ENCODE measurements at places on chromosomes 6 and 20.

DNA sequence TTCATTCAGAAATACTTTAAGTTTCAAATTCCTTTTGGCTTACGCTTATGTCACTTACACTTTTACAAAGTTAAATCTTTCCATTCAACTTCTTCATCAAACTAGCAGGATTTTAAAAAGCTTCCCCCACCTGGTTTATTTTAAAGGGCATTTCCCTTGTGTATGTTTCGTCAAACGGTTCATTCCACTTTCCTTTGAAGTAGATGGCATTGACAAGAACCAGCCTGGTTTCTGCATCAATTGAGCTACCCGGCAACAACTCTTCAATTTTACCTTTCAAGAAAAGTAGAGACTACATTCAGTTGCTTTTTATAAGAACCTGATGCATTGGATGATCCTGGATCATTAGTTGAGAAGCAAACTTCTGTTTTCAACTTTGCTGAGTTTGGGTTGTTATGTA is 9.8 kb downstream of the SERPINB9 start:
- DNase-seq: no peak

DNA sequence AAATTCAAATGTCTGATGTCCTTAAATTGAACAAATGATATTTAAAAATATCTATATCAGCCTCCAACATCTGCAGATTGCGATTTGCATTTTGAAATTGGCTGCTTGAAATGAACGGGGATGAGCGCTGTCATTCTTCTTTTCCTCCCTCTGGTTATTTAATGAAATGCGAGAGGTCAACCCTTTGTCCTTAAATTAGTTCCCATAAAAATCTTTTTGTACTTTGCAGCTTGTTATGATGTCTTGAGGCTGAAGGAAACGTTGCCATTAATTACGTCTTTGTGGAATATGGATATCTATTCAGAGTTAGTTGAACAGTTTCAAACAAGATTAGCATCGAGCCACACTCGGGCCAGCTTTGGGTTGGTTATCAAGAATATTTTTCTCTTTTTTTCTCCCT is 140.0 kb downstream of the LINC00237 start:
- DNase-seq: no peak

DNA sequence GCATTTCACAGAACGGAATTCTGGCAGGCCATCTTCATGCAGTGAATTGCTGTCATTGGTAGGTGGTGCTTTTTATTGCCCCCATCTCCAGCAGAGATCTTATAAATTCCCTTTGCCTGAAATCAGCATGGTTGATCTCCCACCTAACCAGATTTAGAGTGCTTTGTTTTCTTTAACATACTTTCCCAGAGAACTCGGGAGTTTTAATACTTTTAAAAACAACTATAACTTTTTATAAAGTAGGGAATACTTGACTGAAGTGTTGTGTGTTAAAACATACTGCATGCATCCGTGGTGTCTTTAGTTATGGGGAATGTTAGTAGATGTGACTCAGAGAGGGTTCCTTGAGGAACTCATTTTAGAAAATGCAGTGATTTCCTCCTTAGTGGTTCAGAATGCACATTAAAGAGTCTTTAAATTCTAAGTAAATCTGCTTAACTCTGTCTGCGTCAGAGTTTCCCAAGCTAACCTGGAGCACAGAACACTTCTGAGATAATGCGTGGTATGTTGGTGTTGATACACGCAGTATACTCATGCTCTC is 54.9 kb downstream of the AKAP12 start:
- DNase-seq: no peak

GRCh38 chr6:16244869-16245451 is 6.6 kb downstream of the GMPR start:
- no peak for DNase-seq

GRCh38 chr20:33697129-33697528 is 10.9 kb upstream of the E2F1 start:
- DNase-seq: no peak

DNA sequence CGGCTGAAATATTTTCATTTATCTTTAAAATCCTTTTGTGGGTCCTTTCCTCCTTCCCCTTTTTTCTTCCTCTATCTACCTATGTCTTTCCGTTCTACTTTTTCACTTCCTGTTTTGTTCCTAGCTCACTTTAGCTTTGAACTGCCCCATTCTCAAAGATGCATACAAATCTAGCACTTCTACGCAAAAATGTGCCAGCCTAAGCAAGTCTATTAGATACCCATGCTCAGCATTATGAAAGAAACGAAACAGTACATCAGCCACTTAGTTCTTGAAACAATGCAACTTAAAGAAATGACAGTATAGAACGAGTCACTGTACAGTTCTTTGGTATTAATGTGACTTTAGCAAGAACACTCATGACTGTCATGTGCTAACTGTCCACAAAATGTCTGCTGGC is 47.3 kb upstream of the MARCKS start:
- DNase-seq: no peak

- no peak for DNase-seq
Observed at GRCh38 chr6:158769771-158770432, 49.3 kb downstream of the EZR start.

DNA sequence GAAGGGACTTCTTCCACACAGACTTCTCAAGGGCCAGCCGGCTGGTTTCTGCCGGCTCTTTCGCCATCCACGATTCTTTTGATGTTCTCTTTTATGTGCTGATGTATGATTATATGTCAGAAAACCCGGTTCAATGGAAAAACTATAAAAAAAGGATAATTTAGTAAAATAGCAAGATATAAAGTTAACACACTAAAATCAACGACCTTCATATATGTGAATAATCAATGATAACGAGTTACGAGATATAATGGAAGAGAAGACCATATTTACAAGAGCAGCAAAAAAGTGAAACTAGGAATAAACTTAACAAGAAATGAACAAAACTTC is 540 bp upstream of the ZSCAN12 start:
- no peak for DNase-seq

GRCh38 chr6:49479308-49479970 is 16.3 kb downstream of the CENPQ start:
- DNase-seq: no peak

DNA sequence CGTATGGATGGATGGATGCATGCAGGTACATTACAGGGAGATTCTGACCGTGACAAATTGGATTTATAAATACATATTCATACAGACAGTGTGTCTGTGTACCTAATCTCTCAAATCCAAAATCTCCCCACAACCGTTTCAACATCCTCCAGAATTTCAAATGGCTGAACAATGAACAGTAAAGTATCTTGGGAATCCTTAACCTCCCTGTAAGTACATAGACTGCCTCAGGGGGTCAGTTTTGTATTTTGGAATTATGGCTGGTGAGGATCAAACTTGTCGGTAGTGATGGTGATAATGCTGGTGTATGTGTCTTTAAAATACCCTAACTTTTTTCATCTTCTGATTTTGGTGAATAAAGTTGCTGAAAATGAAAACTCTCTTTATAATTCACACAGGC is 246.2 kb downstream of the FOXC1 start:
- DNase-seq: no peak

- no peak for DNase-seq
Observed at GRCh38 chr6:1313767-1314503, 2.0 kb downstream of the FOXQ1 start.

GRCh38 chr20:47464380-47465101 is 37.1 kb upstream of the NCOA3 start:
- DNase-seq: no peak

GRCh38 chr6:70849348-70850069 is 107.4 kb downstream of the B3GAT2 start:
- DNase-seq: no peak

DNA sequence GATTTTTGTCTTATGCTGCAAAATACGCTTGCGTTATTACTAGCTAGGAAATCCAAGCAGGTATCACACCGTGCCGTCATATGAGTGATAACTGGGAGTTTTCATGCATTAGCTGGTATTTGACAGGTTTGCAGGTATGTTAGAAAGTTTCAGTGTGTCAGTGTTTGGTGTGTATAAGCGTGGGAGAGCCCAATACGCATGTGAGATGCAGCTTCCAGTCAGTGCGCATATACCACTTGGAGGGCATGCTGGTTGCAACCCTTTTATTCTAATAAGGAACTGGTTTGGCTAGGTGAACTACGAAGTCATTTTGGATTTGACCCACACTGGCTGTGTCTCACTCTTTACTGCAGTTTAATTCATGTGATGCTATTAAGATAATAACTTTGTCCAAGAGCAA is 35.1 kb downstream of the JARID2 start:
- no peak for DNase-seq

DNA sequence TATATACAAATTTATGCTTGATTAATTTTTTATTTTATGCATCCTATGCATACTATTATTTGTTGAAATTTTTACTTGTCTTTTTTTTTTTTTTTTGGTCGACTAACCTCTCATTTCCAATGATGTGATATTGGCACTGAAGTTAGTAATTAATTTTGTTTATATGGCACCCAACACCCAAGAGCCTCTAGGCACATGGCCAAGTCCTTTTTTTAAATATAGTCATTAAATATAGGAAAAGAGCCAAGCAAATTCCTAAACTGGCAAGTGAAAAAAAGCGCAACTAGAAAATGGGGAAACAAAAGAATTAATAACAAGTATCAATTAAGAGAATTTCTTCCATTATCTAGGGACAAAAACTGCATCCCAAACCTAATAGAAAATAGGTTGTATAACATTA is 85.5 kb upstream of the HS3ST5 start:
- no peak for DNase-seq

DNA sequence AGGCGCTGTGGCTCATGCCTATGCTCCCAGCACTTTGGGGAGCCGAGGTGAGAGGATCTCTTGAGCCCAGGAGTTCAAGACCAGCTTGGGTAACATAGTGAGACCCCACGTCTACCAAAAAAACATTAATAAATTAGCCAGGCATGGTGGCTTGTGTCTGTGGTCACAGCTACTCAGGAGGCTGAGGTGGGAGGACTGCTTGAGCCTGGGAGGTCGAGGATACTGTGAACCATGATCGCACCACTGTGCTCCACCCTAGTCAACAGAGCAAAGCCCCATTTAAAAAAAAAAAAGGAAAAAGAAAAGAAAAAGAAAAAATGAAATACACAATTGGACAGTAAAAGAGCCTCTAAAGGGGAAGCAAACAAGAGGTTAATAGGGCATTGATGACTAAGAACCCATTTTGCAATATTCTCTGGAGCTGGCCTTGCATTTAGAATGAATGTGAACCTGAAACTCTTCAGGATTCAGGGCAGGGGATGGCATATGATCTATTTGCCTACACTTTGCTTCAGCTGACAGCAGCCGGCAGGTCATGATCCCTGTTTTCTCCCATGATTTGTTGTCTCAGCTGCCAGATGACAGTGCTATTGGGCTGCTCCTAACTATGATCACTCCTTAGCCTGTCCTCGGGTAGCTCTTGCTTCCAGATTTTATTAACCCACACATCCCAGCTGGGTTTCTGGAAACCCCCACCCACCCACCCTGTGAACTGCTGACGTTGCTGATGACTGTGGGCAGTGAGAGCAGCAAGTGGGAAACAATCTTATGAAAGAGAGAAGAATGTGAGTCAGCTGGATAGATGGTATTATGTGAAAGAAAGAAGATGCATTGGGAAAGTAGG is 83.8 kb upstream of the ELOVL5 start:
- DNase-seq: no peak

DNA sequence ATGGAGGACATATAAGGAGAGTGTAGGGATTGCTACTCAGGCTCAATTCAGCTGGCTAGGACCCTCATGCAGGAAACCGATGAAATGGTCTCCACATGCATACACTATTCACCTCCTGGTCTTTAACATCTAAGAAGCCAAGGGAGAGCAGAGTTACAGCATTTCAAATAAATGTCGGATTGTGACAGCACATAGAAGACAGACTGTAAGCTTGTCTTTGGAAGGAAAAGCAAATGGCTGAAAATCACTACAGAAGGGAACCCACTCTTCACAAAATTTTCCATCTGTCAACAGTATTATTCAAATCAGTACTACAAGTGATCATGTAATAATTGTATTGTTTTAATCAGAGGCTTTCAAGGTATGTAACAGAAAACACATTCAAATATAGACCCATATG is 72.9 kb downstream of the ATG5 start:
- DNase-seq: no peak

DNA sequence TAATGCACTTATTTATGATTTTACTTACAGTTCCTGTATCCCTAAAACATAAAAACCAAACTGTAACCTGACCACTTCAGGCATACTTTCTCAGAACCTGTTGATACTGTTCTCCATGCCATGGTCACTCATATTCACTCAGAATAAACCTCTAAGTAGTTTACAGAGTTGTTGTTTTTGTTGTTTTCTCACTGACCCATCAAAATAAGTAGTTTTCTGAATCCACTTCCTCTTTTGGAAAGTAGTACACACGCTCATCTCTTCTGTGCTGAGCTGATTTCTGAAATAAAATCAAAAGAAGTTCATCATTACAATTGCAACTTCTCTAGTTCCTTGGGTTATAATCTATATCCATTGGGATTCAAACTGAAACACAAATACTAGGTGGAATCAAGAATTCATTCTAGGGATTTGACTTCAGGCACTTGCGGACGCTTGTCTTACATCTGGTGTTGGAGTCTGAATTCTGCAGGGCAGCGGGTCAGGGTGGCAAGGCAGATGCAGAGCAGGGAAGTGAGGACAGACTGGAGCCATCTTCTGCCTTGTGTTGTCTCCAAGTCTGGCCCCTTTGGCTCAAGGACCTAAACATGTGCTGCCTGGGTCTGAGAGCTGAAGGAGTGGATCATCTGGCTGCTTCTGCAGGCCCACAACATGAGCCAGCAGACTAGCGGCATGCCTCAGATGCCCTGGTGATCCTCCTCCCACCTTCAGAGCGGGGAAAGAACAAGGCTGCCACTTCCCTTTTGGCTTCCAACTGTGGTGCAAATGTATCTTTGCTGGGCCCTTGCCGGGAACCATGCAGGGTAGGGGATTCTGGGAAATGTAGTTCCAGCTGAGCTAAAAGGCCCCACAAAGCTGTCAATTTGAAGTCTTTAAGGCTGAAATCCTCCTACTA is 167.9 kb upstream of the MYLIP start:
- DNase-seq: no peak

- DNase-seq: no peak
Observed at GRCh38 chr6:84314377-84314898, 87.0 kb upstream of the CEP162 start.

DNA sequence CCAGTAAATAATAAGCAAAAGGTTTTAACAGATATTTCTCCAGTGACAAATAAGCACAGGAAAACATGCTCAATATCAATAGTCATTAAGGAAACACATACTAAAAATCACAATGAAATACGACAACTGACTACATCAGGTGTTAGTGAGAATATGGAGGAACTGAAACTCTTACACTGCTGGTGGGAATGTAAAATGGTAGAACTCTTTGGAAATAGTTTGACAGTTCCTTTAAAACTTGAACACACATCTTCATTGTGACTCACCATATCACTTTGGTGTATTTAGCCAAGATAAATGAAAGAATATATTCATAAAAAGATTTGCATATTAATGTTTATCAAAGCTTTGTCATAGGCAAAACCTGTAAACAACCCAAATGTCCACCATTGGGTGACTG is 11.3 kb upstream of the MAP3K5 start:
- no peak for DNase-seq

DNA sequence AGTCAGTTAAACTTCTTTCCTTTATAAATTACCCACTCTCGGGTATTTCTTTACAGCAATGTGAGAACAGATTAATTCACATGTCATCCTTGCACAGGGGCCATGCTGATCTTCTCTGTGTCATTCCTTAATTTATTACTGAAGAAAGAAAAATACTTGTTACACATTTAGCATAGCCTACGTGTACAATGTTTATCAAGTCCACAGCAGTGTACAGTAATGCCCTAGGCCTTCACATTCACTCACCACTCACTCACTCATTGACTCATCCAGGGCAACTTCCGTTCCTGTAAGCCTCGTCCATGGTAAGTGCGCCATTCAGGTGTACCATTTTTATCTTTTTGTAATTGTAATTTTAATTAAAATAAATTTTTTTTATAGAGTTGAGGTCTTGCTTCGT is 73.6 kb downstream of the RSPH3 start:
- no peak for DNase-seq

GRCh38 chr20:36540551-36541211 is 638 bp upstream of the MYL9 start:
- DNase-seq: no peak
